ENCODE measurements at places on chromosomes 6 and 20.

DNA sequence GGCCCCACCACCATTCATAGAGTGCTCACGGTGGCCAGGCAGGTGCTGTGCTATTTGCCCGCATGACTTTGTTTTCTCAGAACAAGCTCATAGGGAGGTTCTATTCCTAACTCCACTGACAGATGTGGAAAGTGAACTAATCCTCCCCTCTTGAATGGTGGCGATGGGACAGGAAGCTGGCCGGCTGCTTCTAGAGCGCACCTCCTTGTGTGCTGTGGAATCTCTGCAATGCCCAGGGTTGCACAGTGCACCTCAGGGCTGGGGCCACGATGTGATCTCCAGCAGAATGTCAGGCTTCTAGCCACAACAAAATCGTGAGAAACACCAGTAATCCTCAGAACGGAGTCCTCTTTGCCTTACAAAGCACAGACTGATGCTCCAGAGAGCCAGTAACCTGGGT lies 53.8 kb upstream of the SLC22A23 start:
- DNase-seq, result no peak

DNA sequence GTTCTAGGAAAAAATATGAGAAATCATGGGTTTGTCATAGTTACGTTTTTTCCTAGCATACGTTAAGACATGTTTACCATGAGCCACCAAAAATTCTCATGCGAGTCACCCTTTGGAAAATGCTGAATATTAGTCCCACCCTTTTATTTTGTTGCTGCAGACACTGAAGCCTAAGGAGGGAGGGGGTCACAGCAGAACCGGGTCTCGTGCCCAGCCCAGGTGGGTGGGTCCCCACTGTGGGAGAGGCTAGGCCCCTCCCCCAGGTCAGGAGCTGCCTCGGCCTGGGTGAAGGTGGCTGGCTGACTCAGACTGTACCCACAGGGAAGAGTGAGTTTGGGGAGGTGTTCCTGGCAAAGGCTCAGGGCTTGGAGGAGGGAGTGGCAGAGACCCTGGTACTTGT lies 26.2 kb upstream of the SRF start:
- no peak for DNase-seq

- DNase-seq, result peak; percentile 58
Observed at GRCh38 chr6:156777577-156778453, 637 bp downstream of the ARID1B start.

DNA sequence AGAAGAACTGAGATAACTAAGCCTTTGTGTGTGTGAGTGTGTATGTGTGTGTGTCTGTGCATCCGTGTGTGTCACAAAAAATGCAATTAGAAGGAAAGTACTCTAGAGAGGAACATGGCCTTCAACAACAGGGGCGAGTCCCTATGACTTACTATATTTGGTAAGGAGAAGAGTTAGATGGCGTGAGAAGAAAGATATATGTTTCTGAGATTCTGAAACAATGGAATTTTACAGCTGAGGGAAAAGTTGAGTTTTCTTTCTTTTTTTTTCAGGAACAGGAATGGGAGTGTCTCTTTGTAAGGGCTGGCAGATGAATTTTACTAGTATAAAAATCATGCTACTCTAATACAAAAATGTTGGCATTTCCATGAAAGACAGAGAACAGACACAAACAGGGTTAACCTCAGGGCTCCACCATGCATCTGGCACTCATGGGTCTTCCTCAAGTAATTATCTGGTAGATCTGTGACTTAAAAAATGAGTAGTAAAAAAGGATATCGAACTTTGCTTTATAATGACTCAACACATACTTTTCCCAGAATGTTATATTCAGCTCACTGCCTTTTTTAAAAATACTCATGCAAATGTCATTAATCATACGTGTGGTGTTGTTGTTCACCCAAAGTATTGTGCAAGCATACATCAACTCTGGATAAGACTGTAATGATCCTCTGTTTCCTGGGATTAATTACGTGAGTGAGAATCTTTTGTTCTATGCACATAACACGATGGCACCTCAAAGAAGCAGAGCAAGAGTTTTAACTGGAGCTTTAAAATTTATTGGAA lies 12.8 kb upstream of the SASH1 start:
- DNase-seq, result no peak

GRCh38 chr20:5180933-5181332 lies 54.1 kb downstream of the CDS2 start:
- DNase-seq, result no peak

- DNase-seq, result no peak
Observed at GRCh38 chr6:122422614-122423267, 23.3 kb downstream of the HSF2 start.

DNA sequence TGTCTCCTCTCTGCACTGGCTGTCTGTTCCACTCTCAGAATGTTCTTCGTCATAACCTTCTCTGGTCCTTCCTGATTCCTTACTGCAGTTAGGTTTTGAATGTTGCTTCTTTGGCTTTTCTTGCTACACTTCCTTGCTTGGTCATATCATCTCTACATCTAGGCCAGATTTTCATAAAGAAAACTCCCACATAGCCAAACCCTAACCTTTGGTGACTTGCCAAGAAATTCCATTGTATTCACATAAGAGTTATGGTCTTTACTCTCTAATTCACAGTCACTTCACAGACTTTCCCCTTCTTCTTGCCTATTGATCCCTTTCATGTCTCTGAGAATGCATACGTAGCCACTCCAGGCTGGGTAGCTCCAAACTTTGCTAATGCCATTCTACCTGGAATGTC lies 41.9 kb upstream of the SIM1 start:
- DNase-seq, result no peak

DNA sequence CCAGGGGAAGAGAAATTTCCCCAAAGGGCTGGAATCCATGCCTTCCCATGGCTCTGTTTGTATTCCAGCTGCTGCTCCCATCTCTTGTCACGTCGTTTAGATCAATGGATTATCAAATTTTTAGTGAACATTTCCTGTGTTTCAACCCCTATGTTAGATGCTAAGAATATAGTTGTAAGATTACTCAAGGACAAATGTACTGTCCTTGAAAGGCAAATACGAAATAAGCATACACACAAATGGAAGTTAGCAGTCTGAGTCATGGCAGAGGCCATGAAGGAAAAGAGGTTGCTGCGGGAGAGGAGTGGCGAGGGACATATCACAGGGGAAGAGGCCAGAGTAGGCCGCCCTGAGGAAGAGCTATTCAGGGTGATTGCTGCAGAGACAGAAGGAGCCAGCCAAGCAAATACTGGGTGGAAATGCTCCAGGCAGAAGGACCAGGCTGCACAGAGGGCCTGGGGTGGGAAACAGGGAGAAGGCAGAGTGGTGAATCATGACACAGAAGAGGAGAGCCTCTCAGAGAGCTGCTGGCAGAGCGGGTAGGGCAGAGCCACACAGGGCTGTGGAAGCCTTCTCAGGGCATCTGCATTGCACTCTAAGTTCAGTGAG lies 219.2 kb upstream of the LRFN2 start:
- DNase-seq, result no peak

DNA sequence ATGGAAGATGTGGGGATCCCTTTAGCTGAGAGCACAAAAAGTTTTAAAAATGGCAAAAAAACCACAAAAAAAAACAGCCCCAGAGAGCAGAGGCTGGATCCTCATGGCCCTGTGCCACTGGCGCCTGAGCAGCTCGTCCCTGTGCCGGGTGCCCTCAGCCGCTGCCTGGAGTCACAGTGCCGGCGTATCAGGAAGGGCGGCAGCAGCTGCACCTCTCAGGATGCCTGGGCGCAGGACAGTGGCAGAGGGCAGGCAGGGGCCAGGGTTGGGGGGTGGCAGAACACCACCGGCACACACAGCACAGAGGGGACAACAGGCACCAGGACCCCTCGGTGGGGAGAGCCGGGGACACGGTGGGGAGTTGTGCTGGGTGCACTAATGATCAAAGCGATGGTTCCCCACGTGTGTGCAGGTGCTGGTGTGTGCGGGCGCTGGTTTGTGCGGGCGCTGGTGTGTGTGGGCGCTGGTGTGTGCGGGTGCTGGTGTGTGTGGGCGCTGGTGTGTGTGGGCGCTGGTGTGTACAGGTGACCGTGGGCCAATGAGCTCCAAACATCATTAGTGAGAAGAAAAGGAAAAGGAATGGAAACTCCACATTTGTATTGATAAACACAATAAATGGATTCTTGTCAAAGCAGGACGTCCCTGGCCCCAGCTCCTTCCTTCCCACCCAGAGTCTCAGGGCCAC lies 1.5 kb upstream of the FRMD1 start:
- DNase-seq, result no peak

- DNase-seq, result no peak
Observed at GRCh38 chr6:148521586-148521985, 178.9 kb downstream of the SASH1 start.

- no peak for DNase-seq
Observed at GRCh38 chr6:36519352-36519751, 27.9 kb downstream of the STK38 start.

Data from CD4-positive, alpha-beta T cell treated with Interleukin-4 for 4 hours (primary cell).